ENCODE measurements at places on chromosomes 3 and 15.
A peak's percentile ranks its signal among the peaks of the same experiment; 100 is the strongest.

- no peak for DNase-seq
These were observed 196.3 kb downstream of the FNDC3B start for GRCh38 chr3:172235698-172236097.

DNA sequence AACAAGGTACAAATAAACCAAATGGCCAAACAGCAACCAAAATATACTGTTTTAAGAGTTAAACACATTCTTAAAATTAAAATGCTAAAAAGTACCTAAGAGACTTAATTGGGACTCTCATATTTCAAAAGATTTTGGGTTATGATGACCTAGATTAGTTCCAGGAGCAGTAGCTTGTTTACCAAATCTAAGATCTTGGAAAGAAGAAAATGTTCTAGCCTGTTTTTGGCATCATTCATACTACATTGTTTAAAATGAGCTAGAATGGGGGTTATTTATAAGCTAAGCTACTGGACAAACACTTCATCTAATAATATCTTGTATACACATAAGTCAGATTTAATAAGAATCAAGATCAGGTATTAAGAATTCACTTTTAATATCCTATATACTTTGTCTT lies 22.8 kb downstream of the ATOSA start:
- no peak for DNase-seq

- no peak for DNase-seq
These were observed at the start of gene ACAN for GRCh38 chr15:88803241-88803919. Gene ACAN, plus strand, starts transcription at chr15:88803436. Its CDS starts 32,771 bp downstream, at chr15:88836207.

DNA sequence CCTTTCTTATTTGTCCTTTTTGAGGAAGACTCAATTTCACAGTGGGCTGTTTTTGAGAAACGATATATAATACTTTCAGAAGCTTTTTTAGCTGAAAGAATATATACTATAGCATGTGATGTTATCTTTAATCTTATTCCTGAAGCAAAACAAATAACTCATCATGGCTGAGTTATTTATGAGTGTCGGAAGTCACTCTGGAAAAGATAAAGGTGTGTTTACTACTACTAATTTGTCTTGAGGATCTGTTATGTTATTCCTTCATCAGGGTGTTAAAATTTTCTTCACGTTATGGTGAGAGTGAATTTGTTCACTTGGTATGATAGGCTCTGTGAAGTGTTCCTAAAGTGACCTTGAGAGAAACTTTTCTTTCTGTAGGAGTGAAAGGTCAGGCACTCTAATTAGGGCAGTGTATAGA lies 4.7 kb downstream of the TCF12 start:
- DNase-seq, result no peak

- DNase-seq, result no peak
These were observed 4.8 kb downstream of the GLYCTK start for GRCh38 chr3:52292247-52293065.

GRCh38 chr15:27899583-27900285 lies 199.4 kb downstream of the OCA2 start:
- DNase-seq, result no peak

DNA sequence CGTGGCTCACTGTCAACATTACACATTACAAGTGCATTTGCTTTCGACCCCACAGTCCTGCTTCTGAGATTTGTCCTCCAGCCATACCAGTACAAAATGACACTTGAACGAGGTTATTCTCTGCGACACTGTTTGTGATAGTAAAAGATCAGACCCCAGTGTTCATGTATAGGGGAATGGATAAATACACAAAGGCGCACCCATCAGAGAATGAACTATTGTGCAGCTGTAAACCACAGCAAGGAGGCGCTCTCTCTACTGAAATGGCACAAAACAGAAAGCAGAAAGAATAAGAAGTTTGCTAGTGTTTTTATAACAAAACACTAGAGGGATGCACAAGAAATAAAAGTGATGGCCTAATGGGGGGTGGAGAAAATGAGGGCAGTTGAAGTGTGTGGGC lies 4.9 kb upstream of the CHSY1 start:
- DNase-seq, result peak; percentile 28

- no peak for DNase-seq
These were observed 45.9 kb upstream of the CP start for GRCh38 chr3:149267565-149267964.

DNA sequence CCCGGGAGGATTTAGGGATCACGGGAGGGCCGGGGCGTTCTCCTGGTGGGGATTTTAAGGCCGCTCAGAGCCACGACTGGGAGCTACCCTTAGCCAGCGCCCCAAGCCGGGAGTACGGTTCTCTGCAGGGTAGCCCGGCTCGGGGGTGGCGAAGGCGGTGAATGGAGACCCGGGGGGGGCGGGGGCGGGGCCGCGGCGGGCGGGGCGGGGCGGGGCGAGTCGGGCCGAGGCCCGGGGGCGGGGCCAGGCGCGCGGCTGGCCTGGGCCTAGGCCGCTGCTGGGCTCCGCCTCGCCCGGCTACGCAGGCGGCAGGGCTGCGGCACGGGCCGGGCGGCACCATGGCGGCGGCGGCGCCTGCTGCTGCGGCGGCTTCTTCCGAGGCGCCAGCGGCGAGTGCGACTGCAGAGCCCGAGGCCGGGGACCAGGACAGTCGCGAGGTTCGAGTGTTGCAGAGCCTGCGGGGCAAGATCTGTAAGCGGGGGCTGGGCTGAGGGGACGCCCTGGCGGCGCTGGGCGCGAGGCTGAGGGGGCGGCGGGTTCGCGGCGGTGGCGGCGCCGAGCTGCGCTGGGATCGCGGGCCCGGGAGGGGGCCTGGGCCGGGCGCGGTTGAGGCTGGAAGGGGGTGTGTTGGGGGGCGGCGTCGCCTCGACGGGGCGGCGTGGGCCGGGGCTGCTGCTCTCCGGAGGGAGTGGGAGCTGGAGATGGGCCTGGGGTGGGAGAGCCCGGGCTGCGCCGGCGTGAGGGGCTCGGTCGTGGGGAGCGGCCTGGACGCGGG lies at the start of gene RASA2:
TSS of gene RASA2 (plus strand) at position 282 of the 775 bp plus-strand sequence. CDS start at position 339, 57 bp downstream.
- peak; percentile 82 for DNase-seq

DNA sequence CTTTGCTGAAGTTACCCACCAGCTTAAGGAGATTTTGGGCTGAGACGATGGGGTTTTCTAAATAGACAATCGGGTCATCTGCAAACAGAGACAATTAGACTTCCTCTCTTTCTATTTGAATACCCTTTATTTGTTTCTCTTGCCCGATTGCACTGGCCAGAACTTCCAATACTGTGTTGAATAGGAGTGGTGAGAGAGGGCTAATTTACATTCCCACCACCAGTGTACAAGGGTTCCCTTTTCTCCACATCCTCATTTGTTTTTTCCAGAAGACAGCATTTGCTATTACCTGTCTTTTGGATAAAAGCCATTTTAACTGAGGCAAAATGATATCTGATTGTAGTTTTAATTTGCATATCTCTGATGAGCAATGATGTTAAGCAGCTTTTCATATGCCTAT lies 329.9 kb upstream of the TPRG1 start:
- DNase-seq, result no peak

Data from CD4-positive, alpha-beta T cell treated with Interleukin-1 beta for 1 hour (primary cell).